ENCODE measurements at places on chromosomes 13 and 19.

DNA sequence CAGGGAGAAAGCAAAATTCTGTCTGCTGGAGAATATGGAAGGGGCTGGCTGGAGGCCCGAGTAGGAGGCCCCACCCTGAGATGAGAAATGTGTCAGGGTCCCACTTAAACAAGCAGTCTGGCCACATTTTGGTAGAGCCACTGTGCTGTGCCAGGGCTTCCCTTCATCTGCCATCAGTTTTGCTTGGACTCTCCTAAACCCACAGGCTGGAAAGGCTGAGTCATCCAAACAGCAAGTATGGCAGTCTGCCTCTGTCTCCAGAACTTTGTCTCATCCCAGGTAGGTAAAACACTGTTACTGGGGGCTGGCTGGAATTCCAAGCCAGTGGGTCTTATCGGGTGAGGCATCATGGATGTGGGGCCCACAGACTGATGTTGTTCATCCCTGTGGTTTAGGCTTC is 1390.6 kb downstream of the UQCRFS1 start:
- H3K27me3 ChIP-seq = no peaks in the 10 kb centered on the region
- no peak overlapping the region for H3K4me3 ChIP-seq
- peaks cover 55% of the 10 kb centered on the region for H3K36me3 ChIP-seq
- no peak overlapping the region for H3K27ac ChIP-seq

GRCh38 chr13:21885714-21886224 is 214.9 kb downstream of the FGF9 start:
- no peaks in the 10 kb centered on the region for H3K36me3 ChIP-seq
- peaks cover 11% of the 10 kb centered on the region for H3K27me3 ChIP-seq
- H3K27ac ChIP-seq = peak overlapping the region; percentile 79
- no peaks in the 10 kb centered on the region for H3K4me1 ChIP-seq

DNA sequence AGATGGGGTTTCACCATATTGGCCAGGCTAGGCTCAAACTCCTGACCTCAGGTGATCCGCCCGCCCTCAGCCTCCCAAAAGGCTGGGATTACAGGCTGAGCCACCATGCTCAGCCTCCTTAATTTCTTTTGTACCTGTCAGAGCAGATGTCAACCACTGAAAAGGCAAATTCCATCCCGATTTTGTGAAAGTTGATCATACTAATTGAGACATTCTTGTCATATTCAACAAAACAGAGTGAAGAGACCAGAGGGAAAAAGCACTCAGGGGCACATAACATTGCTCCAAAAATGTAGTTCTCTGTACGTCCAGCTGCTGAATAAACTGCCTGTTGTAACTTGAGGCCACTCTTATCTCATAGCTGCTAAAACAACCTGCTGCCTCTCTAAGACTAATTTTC is 27.4 kb upstream of the PSPC1 start:
- H3K27ac ChIP-seq = no peak overlapping the region
- H3K4me1 ChIP-seq = no peaks in the 10 kb centered on the region
- peaks cover 3% of the 10 kb centered on the region for H3K36me3 ChIP-seq
- DNase-seq = no peak

DNA sequence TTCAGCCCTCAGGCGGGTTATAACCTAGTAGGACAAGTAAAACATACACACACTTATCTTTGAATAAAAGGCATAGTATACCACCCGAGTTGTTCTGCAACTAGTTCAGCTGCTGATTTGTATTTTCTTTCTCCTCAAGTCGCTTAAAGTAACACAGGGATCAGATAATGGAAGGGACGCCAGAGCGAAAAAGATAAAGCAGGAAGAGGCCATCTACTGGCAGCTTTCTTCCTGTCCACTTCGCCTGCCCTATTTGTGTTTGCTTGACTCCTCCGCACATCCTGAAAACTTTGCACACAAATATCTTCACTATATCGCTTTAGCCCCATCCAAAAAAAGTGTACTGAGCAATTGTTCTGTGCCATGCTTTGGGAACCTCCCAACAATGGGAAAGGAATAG is 238.0 kb upstream of the SOX21 start:
- no peaks in the 10 kb centered on the region for H3K36me3 ChIP-seq
- DNase-seq = no peak
- no peak overlapping the region for H3K4me3 ChIP-seq
- H3K4me1 ChIP-seq = no peaks in the 10 kb centered on the region
- H3K27me3 ChIP-seq = peaks cover 16% of the 10 kb centered on the region

- H3K36me3 ChIP-seq = peaks cover 10% of the 10 kb centered on the region
- H3K4me3 ChIP-seq = no peak overlapping the region
- no peak for DNase-seq
- peaks cover 28% of the 10 kb centered on the region for H3K4me1 ChIP-seq
- no peak overlapping the region for H3K27ac ChIP-seq
- H3K27me3 ChIP-seq = no peaks in the 10 kb centered on the region
These were observed 7.0 kb downstream of the U2AF2 start for GRCh38 chr19:55661826-55662225.

GRCh38 chr19:50994129-50994528 is 7.3 kb downstream of the KLK8 start:
- H3K4me1 ChIP-seq = no peaks in the 10 kb centered on the region
- no peaks in the 10 kb centered on the region for H3K36me3 ChIP-seq
- H3K27ac ChIP-seq = no peak overlapping the region
- no peak for DNase-seq
- H3K27me3 ChIP-seq = peaks cover 32% of the 10 kb centered on the region

- H3K4me1 ChIP-seq = no peaks in the 10 kb centered on the region
- H3K27me3 ChIP-seq = no peaks in the 10 kb centered on the region
- no peaks in the 10 kb centered on the region for H3K36me3 ChIP-seq
- no peak overlapping the region for H3K4me3 ChIP-seq
These were observed 577.8 kb upstream of the SLITRK5 start for GRCh38 chr13:87093399-87093798.

DNA sequence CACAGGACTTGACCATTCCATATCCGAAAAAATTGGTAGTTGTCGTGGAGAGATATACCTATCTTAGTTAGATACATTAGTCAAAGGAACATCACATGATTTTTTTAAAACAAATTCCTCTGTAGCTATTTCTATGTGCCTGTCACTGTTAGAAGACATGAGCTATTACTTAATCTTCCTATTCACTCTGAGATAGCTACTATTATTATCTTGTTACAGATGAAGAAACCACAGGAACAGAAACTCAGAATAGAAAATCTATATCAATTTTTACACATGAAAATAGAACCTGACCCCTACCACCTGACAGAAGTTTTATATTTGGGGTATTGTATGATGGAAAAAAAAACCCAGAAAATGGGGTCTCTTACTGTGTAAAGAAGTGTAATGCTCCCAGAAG is 68.9 kb upstream of the TDRD3 start:
- no peaks in the 10 kb centered on the region for H3K4me1 ChIP-seq
- H3K4me3 ChIP-seq = no peak overlapping the region
- H3K36me3 ChIP-seq = no peaks in the 10 kb centered on the region
- H3K27ac ChIP-seq = no peak overlapping the region
- no peak for DNase-seq
- no peaks in the 10 kb centered on the region for H3K27me3 ChIP-seq

- no peaks in the 10 kb centered on the region for H3K36me3 ChIP-seq
- DNase-seq = no peak
- H3K4me3 ChIP-seq = no peak overlapping the region
- H3K4me1 ChIP-seq = peaks cover 2% of the 10 kb centered on the region
These were observed 54.0 kb upstream of the GTF3A start for GRCh38 chr13:27370305-27370872.

GRCh38 chr19:40959338-40959737 is 31.7 kb upstream of the CYP2B6 start:
- no peak for DNase-seq
- H3K36me3 ChIP-seq = no peaks in the 10 kb centered on the region
- H3K27me3 ChIP-seq = peaks cover 8% of the 10 kb centered on the region

DNA sequence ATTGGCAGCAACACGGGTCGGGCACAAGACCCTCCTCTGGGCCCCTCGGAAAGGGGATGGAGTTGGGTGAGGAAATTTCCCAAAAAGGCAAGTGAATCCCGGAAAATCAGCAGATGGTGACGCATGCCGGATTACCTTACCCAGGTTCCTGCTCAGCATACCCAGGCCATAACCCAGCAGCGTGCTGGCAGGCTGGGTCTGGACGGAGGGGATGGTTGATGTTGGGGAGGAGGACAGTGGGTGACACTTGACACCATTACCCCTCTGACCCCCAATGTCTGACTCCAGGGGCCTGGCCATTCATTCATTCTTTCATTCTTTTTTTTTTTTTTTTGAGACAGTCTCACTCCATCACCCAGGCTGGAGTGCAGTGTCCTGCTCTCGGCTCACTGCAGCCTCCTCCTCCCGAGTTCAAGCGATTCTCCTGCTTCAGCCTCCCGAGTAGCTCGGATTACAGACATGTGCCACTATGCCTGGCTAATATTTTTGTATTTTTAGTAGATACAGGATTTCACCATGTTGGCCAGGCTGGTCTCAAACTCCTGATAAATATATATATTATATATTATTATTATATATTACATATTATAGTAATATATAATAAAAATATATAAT is 799 bp downstream of the PVR start:
- H3K36me3 ChIP-seq = peaks cover 5% of the 10 kb centered on the region
- peak overlapping the region; percentile 35 for H3K27ac ChIP-seq
- peak overlapping the region; percentile 78 for H3K4me3 ChIP-seq
- peaks cover 3% of the 10 kb centered on the region for H3K27me3 ChIP-seq
- no peaks in the 10 kb centered on the region for H3K4me1 ChIP-seq

GRCh38 chr13:47170971-47171370 is 274.1 kb upstream of the HTR2A start:
- H3K36me3 ChIP-seq = no peaks in the 10 kb centered on the region
- peaks cover 10% of the 10 kb centered on the region for H3K27me3 ChIP-seq
- no peak overlapping the region for H3K27ac ChIP-seq
- no peak overlapping the region for H3K4me3 ChIP-seq
- DNase-seq = no peak

DNA sequence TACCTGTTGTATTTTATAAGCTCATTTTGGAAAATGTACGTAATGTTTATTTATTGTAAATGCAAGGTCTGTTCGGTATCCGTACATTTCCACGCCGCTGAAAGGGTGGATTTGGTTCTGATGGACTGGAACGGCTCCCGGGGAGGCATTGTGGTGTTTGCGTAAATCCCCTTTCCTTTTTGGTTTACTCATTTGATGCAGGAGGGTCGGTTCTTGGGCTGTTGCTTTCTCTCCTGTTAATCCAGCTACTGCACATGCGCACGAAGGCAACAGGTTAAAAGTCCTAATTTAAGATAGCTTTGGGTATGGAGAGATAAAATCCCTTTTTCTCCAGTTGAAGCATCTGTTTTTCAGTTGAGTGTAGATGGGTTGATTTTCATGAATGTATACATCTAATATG is 224.4 kb downstream of the TM9SF2 start:
- no peak overlapping the region for H3K4me3 ChIP-seq
- no peak for DNase-seq
- H3K36me3 ChIP-seq = no peaks in the 10 kb centered on the region
- H3K27ac ChIP-seq = no peak overlapping the region
- peaks cover 11% of the 10 kb centered on the region for H3K4me1 ChIP-seq

GRCh38 chr19:32041681-32042292 is 303.6 kb upstream of the ZNF507 start:
- no peak for DNase-seq
- peak overlapping the region; percentile 16 for H3K4me3 ChIP-seq
- no peaks in the 10 kb centered on the region for H3K36me3 ChIP-seq
- H3K4me1 ChIP-seq = peaks cover 2% of the 10 kb centered on the region

- H3K27ac ChIP-seq = no peak overlapping the region
- no peaks in the 10 kb centered on the region for H3K36me3 ChIP-seq
- H3K4me3 ChIP-seq = no peak overlapping the region
- no peak for DNase-seq
- peaks cover 36% of the 10 kb centered on the region for H3K4me1 ChIP-seq
- H3K27me3 ChIP-seq = no peaks in the 10 kb centered on the region
These were observed 11.2 kb upstream of the ARHGEF18 start for GRCh38 chr19:7337380-7338194.

DNA sequence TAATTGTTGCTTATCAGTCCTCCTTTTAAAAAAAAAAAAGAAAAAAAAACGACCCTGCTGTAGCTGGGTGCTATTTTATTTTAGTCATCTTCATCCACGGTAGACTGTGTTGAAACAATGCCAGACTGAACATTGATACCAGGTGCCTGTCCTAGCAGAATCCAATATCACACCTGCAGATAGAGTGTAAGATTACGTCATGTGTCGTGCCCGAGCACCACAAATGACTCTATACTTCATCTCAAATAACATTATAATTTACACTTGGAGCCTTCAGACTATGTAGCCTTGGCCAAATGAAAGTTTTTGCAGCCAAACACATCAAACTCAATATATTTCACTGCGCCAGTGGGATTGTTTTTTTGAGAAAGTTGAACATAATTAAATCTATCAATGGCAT is 410.6 kb downstream of the FGF9 start:
- no peak overlapping the region for H3K27ac ChIP-seq
- H3K27me3 ChIP-seq = no peaks in the 10 kb centered on the region
- H3K36me3 ChIP-seq = no peaks in the 10 kb centered on the region
- peaks cover 29% of the 10 kb centered on the region for H3K4me1 ChIP-seq
- no peak for DNase-seq

GRCh38 chr19:45881909-45882528 is 3.9 kb downstream of the IRF2BP1 start:
- H3K4me1 ChIP-seq = peaks cover 41% of the 10 kb centered on the region
- H3K36me3 ChIP-seq = no peaks in the 10 kb centered on the region
- no peak overlapping the region for H3K4me3 ChIP-seq
- no peak overlapping the region for H3K27ac ChIP-seq

DNA sequence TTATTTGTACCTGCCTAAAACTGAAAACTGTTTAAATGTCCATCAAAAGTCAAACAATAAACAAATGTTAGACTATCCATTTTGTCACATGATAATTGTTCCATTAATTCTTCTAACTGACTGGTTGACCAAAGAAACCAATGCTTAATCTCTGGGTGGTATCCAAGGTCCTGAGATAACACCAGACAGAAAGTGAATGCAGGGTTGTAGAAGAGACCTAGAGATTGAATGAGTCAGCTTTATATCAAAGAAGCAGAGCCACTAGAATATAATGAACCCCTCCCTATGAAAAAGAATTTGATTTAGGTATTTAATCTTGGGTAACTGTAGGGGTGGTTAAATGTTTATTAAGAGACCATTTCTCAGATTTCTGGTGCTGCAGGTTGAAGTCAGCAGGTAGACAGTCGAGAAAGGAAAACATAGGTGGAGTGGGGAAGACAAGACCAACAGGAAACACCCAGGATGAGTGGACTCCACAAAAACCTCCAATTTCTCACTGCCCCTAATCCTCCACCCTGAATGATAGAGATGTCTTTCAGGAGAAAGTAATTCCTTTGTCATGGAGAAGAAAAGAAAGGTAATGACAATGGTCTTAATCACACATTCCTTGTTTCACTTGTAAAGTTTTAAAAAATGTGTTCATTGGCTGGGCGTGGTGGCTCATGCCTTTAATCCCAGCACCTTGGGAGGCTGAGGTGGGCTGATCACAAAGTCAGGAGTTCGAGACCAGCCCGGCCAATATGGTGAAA is 536.4 kb downstream of the IRS2 start:
- DNase-seq = no peak
- no peaks in the 10 kb centered on the region for H3K36me3 ChIP-seq
- peaks cover 7% of the 10 kb centered on the region for H3K27me3 ChIP-seq
- H3K27ac ChIP-seq = no peak overlapping the region
- no peak overlapping the region for H3K4me3 ChIP-seq

Data from naive thymus-derived CD8-positive, alpha-beta T cell (primary cell).